LHCN-M2 (cell line): ENCODE measurements at places on chromosomes 1 and 21. TPM values are rescaled to one million over a fixed set of nuclear protein-coding genes. Genes with fewer than 3 reads are reported as not detected.

Gene AKR7A3
- total RNA-seq = 0.92 and 1.7 TPM in 2 replicates

Gene SEMA6C
- total RNA-seq = 2.1 and 3.8 TPM in 2 replicates

Gene SH3BGR
- 2.1 and 4.2 TPM in 2 replicates for total RNA-seq

Gene HSPB7
- total RNA-seq = 3.2 and 3.3 TPM in 2 replicates

Gene MORN1
- 4.9 and 7.5 TPM in 2 replicates for total RNA-seq

Gene C1orf74
- total RNA-seq = 2.7 and 3.1 TPM in 2 replicates
